Activated naive CD4-positive, alpha-beta T cell treated with anti-CD3 and anti-CD28 coated beads for 36 hours (primary cell): ENCODE measurements at places on chromosomes 6 and 20. TPM values are rescaled to one million over a fixed set of nuclear protein-coding genes. Genes with fewer than 3 reads are reported as not detected.
A peak's percentile ranks its signal among the peaks of the same experiment; 100 is the strongest.

Gene RFX6
- total RNA-seq = not detected

Gene ERVFRD-1
- not detected for total RNA-seq

Gene MAPK13
- total RNA-seq = 49.8 TPM

Gene EFCAB8
- 0.45 TPM for total RNA-seq

GRCh38 chr6:140174524-140174923 lies 800.1 kb upstream of the CITED2 start:
- H3K4me3 ChIP-seq = no peak overlapping the region
- H3K36me3 ChIP-seq = no peaks in the 10 kb centered on the region
- no peak overlapping the region for H3K27ac ChIP-seq
- H3K27me3 ChIP-seq = peaks cover 1% of the 10 kb centered on the region

DNA sequence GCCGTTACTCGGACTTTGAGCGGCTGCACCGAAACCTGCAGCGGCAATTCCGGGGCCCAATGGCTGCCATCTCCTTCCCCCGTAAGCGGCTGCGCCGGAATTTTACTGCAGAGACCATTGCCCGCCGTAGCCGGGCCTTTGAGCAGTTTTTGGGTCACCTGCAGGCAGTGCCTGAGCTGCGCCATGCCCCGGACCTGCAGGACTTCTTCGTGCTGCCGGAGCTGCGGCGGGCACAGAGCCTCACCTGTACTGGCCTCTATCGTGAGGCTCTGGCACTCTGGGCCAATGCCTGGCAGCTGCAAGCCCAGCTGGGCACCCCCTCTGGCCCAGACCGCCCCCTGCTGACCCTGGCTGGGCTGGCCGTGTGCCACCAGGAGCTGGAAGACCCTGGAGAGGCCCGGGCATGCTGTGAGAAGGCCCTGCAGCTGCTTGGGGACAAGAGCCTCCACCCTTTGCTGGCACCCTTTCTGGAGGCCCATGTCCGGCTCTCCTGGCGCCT lies 7.2 kb downstream of the SNX21 start:
- no peaks in the 10 kb centered on the region for H3K36me3 ChIP-seq
- H3K27ac ChIP-seq = no peak overlapping the region
- H3K4me1 ChIP-seq = no peaks in the 10 kb centered on the region
- H3K27me3 ChIP-seq = no peaks in the 10 kb centered on the region
- no peak overlapping the region for H3K4me3 ChIP-seq
- no peak for DNase-seq

DNA sequence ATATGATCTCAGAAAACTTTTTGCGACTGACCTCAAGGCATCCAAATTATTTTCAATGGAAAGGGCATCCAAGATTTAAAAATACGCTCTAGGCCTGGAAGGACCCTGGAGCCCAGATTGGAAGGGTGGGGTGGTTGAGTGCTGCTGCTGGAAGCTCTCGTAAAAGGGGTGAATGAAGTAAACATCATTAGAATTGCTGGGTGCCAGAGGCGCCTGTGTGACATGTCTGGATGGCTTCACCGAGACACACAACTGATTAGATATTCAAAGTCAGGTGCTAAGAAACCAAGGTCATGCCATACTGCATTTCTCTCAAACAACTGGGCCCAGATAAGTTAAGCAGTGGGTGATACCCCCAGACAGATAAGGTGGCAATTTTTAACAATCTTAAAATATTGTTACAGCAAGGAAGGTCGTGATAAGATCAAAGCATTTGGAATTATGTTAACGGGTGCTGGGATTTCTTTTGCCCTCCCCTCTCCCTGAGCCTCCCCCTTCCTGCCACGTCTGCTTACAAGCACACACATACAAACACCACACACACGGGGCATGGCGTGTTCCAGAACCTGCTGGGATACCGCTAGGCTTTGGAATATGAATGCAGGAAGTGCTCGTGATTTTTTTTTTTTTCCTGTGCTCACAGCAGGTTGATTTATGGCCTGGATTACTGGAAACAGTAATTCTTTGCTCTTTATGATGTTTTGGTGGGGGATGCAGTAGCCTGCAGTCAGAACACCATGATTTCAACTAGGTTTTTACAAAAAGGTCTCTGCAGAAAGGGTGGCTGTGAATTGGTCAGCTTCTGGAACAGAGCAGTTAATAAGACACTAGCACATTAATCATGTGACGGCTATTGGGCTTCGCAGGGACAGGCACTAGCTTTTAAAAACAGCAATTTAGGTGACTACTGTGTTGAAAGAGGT lies 551.2 kb downstream of the QKI start:
- H3K27ac ChIP-seq = no peak overlapping the region
- no peaks in the 10 kb centered on the region for H3K27me3 ChIP-seq
- H3K36me3 ChIP-seq = no peaks in the 10 kb centered on the region
- H3K4me3 ChIP-seq = no peak overlapping the region

DNA sequence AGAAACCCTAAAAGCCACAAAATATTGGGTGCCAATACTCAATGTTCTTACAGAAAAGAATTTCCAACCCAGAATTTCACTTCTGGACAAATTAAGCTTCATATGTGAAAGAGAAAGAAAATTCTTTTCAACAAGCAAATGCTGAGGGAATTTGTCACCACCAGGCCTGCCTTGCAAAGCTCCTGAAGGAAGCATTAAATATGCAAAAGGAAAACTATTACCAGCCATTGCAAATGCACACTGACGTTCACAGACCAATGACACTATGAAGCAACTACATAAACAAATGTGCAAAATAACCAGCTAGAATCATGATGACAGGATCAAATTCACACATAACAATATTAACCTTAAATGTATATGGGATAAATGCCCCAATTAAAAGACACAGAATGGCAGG lies 187.9 kb upstream of the BTBD3 start:
- H3K27ac ChIP-seq = no peak overlapping the region
- no peaks in the 10 kb centered on the region for H3K36me3 ChIP-seq
- no peak overlapping the region for H3K4me3 ChIP-seq
- DNase-seq = no peak

- no peaks in the 10 kb centered on the region for H3K27me3 ChIP-seq
- H3K27ac ChIP-seq = no peak overlapping the region
- DNase-seq = no peak
- no peak overlapping the region for H3K4me3 ChIP-seq
Measured at GRCh38 chr20:11452326-11452725, 465.4 kb upstream of the BTBD3 start.

- no peak overlapping the region for H3K27ac ChIP-seq
- H3K4me3 ChIP-seq = no peak overlapping the region
- peak; percentile 12 for DNase-seq
- H3K27me3 ChIP-seq = peaks cover 7% of the 10 kb centered on the region
- no peaks in the 10 kb centered on the region for H3K4me1 ChIP-seq
- H3K36me3 ChIP-seq = no peaks in the 10 kb centered on the region
Measured at GRCh38 chr6:114096561-114097172, 125.7 kb upstream of the HDAC2 start.

DNA sequence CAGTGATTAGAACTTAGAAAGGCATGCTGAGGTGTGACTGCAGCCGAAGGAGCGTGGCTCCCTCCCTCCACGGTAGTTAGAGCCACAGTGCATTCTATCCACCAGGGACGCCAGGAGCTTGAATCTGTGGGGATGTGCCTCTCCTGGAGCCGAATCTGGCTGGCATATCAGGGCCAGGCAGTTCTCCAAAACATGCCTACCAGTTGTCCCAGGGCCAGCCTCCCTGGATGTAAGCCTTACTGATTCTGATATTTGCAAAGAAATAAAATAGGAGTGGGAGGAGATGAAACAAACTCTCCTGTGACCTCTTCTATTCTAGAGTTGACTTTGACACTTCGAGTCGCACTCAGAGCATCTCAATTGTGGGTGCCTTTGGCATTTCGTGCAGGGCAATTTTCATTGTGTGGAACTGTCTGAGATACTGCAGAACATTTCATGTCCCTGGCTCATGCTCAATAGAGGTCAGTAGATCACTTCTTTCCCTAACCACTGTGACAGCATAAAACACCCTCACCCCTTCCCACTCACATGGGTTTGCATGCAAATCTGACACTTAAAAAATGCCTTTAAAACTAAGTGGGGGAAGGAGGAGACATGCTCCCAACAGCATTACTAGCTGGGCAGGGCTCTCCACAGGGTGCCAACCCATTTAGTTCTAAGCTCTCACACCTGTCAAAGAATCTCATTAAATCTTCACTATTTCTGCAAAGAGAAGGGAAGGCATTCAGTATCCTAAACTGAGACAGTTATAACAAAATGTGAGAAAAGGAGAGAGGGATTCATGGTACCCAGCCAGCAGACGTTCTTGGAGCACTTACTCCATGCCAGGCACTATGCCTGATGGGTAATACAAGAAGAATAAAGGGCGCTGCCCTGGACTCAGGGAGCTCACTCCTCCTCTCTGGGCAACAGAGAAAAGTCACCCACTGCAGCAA lies 378.9 kb downstream of the PREX1 start:
- H3K27ac ChIP-seq = no peak overlapping the region
- no peaks in the 10 kb centered on the region for H3K4me1 ChIP-seq
- no peaks in the 10 kb centered on the region for H3K27me3 ChIP-seq
- DNase-seq = no peak
- no peaks in the 10 kb centered on the region for H3K36me3 ChIP-seq

DNA sequence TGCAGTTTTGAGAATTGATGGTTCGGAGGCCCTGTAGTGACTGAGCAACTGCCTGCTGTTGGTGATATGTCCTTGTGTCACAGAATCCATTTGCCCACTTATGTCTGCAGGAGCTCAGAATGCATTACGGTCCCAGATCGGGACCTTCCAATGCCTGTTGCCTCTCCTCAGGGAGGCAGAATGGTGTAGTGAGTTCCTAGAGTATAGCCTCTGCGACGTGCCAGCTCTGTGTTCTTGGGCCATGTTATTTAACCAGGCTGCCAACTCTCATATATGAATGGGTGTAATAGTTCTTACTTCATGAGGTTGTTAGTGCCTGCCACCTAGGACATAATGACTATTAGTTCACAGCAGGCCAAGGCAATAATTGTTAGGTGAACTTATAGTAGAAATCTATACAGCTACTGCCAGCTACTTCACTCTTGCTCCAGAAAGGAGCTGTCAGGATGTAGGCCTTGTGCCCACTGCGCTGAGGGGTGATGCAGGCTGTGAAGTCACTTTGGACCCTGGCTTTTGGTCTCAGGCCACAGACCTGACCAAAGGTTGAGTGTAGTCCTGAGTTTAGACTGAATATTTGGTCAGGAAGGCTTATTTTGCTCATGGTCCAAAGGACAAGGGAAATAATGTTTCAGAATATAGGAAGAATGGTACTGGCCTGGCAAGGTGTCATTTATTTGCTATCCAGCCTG lies 82.1 kb downstream of the ASXL1 start:
- H3K4me3 ChIP-seq = no peak overlapping the region
- H3K27me3 ChIP-seq = no peaks in the 10 kb centered on the region
- no peak for DNase-seq
- peak overlapping the region; percentile 5 for H3K27ac ChIP-seq

GRCh38 chr20:59006864-59007664 lies at the start of gene CTSZ:
Gene CTSZ (minus strand): TSS chr20:59007254. CDS start chr20:59007128, 126 bp downstream.
- peak; percentile 43 for DNase-seq
- H3K27me3 ChIP-seq = no peaks in the 10 kb centered on the region
- H3K4me3 ChIP-seq = peak within 1 kb of the TSS; percentile 73

GRCh38 chr6:42093582-42094329 lies 43.4 kb downstream of the TAF8 start:
- no peaks in the 10 kb centered on the region for H3K36me3 ChIP-seq
- H3K4me3 ChIP-seq = no peak overlapping the region
- no peaks in the 10 kb centered on the region for H3K27me3 ChIP-seq
- H3K27ac ChIP-seq = no peak overlapping the region

DNA sequence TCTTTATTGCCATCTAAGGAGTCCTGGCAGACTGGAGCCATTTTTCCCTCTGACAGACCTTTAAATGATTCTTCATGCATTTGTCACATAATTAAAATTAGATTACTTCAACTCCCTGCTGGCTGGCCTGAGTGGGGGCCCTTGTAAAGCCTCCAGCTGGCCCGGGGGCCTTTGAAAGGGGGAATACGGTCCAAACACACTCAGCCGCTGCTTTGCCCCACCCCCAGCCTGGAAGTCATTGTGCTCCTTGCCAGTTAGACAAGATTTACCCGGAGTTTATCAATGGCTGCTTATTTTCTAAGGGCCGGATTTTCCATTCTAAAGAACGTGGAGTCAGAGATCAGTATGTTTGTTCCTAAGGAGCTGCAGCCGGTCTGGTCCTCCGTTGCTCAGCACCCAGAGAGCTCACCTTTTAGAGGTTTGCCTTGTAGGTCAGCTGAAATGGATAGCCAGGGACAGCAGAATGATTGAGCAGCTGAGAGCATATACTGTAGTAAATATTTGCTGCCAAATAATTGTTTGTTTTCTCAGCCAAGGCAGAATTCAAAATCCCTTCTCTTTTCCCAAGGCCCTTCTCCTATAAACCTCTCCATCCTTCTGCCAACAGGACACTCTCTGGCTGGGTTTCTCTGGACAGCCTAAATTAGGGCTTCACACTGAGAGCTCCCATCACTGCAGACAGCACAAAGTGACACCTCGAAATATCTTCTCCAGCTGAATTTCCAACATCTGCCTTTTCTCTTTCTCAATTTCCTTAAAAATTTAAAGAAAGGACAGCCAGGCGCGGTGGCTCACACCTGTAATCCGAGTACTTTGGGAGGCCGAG lies 68.4 kb upstream of the RBM24 start:
- DNase-seq = no peak
- H3K4me3 ChIP-seq = no peak overlapping the region
- no peak overlapping the region for H3K27ac ChIP-seq
- no peaks in the 10 kb centered on the region for H3K4me1 ChIP-seq
- H3K36me3 ChIP-seq = no peaks in the 10 kb centered on the region

- peaks cover 56% of the 10 kb centered on the region for H3K36me3 ChIP-seq
Measured at GRCh38 chr6:139165324-139165723, 30.4 kb downstream of the HECA start.

DNA sequence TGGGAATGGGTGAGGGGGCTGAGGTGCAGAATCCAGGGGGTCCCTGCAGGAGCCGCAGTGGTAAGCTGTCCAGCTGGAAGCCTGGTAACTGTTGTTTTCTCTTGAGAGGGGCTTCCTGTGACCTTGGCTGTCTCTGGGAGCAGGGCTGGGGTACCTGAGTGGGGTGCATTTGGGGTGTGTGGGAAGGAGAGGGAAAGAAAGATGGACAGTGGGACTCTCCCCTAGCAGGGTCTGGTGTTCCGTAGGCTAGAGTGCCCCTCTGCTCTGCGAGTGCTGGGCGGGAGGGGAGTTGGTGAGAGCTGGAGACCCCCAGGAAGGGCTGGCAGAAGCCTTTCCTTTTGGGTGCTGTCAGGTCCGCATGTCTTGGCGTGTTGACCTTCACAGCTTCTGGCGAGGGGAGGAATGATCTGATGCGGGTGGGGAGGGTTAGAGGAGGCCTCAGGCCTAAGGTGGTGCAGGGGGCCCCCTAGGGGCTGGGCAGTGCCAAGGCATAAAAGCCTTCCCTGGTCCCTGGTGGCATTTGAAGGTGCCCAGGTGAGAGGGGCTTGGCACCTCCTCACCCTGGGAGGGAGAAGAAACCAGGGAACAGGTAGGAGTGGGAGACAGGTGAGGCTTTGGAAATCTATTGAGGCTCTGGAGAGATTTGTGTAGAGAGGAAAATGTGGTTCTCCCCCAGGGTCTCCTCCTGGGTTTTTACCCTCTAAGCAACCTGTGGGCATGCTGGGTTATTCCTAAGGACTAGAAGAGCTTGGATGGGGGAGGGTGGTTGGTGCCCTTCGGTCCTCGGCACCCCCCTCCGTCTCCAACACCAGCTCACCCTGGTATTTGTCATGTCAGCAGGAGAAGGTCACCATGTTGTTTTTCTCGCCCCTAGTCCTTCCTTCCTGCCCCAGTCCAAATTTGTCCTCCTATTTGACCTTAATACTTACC lies 3.3 kb downstream of the VEGFA start:
- no peaks in the 10 kb centered on the region for H3K27me3 ChIP-seq
- H3K27ac ChIP-seq = peak overlapping the region; percentile 31
- peak; percentile 76 for DNase-seq
- peaks cover 29% of the 10 kb centered on the region for H3K4me1 ChIP-seq
